ENCODE measurements at places on chromosomes 6 and 20.

GRCh38 chr20:32336918-32337347 lies 21.2 kb upstream of the ASXL1 start:
- DNase-seq = no peak

DNA sequence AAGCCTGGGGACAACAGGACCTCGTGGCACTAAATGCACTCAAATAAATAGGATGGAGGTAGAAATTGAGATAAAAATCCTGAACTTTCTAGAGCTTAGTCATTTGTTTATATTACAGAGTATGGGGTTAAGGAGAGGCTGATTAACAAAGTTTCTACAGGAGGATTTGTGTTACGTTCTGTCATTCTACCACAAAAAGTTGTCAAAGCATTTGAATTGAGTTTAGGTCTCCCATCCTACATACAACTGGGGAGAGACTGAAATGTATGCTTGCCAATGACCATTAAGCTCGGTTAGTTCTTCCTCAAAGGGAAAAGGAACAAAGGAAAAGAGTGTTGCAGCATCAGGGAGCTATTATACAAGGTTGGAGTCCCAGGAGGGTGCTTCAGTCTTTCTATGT lies 597.9 kb downstream of the COL12A1 start:
- DNase-seq = no peak

- DNase-seq = no peak
Observed at GRCh38 chr20:46673394-46674252, 15.6 kb downstream of the TP53RK start.

DNA sequence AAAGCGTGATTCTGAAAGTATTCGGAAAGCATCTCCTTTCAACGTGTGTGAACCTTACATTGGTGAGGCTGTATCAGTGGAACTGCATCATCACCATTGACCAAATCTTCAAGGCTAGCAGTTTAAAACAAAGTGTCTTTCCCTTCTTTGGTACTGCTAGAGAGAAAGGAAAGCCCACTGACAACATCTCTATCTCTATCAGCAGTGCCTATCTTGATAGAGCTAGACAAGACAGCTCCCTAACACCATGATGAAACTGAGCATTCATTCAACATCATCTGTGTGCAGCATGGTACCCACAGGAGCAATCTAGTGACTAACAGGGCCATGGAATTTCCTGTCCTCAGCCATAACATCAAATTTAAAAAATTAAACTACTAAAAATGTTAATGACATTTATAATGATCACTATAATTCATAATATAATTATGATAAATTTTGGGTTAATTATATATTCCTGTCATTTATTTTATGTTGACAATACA lies 31.5 kb upstream of the EDN1 start:
- DNase-seq = no peak

DNA sequence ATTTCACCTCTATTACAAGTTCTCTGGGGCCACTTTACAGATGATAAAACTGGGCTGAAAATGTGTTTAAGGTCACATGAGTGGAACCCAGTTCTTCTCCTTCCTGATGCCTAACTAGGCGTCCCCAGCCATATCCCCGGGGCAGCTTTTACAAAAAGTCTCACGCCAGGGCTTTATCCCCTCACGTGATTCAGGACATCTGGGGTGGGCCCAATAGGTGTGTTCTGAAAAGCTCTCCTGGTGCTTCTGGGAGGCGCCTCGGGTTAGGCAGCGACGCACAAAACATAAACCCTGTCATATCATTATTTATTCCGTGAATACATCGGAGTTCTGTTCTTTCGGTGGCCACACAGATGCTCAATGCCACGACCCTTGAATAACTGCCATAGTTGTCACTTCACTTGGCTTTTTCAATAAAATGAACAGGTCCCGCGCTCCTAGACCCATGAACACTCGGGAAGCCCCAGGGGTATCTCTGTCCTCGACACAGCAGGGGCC lies 32.1 kb downstream of the SF3B5 start:
- DNase-seq = no peak

DNA sequence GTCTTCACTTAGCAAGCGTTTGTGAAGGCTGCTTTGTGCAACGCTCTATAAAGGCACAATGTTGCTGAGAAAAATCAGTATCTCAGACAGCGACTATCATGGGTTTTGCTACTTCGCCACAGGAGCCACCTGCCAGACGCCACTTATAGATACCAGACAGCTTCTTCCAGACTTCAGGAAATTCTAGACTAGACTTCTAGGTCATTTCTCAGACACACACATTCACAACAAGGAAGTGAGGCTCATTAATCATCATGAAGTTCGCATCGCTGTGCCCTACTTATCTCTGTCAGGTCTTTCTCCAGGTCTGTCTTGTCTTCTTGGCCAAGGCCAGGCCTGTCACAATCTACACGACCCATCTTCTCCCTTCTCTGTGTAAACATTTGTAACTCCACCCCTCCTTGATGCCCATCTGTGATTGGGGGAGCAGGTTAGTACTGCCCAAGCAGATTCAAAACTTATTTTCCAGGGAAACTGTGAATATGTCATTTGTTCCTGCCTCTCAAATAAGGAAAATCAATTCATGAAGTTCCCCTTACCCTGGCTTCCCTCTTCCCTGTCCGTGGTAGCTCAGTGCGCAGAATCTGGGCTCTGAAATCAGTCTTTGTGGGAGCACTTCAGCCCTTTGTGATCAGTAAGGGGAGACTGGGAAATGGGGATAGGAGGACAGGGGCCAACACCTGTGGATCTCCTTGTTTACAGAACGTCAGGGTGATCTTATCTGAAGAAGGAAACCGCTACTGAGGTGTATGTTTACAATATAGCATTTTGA lies 115.5 kb downstream of the TNFAIP3 start:
- no peak for DNase-seq

GRCh38 chr6:158518191-158519127 lies 41.4 kb upstream of the TMEM181 start:
- no peak for DNase-seq

DNA sequence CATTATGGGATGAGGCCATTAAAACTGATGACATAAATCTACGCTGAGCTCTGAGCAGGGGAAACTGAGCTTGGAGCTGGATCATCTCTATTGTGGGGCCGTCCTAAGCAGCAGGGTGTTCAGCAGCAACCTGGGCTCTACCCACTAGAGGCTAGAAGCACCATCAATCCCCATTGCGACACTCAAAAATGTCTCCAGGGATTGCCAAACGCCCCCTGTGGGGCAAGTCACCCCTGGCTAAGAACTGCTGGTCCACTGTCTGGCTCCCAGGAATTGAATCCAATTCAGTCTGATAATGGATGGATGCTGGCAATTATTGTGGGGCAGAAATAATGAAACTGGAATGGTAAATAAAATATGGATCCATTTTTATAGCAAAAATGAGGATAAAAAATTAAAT lies 38.2 kb downstream of the PMEPA1 start:
- no peak for DNase-seq

GRCh38 chr6:145257704-145258103 lies 477.6 kb downstream of the EPM2A start:
- no peak for DNase-seq

- DNase-seq = no peak
Observed at GRCh38 chr20:61765081-61765870, 300.4 kb downstream of the TAF4 start.

GRCh38 chr6:163183806-163184205 lies 230.7 kb upstream of the QKI start:
- DNase-seq = no peak

DNA sequence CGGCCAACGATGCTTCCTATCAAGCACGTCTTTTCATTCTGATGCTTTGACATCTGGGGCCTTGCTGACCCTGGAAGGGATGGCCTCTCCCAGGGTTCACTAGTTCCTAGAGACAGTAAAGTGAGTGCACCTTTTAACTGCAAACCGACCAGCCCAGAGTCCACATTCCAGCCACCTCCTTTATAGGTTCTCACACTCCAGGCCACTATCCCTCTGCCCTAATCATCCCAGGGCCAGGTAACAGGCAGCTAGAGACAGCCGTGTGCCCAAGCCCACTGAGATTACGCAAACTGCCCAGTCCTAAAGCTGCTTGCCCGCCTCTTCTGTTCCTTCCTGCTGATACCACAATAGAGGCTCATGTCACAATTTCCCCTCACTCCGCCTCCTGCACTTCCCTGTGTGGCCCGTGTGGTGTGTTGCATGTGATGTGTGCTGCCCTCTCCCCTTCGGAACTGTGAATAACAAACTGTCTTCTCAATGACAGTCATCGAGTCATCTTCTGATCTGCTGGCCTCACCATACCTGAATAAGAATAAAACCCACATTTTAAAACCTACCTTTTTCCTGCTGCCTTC lies 123.7 kb upstream of the EXOC2 start:
- no peak for DNase-seq

DNA sequence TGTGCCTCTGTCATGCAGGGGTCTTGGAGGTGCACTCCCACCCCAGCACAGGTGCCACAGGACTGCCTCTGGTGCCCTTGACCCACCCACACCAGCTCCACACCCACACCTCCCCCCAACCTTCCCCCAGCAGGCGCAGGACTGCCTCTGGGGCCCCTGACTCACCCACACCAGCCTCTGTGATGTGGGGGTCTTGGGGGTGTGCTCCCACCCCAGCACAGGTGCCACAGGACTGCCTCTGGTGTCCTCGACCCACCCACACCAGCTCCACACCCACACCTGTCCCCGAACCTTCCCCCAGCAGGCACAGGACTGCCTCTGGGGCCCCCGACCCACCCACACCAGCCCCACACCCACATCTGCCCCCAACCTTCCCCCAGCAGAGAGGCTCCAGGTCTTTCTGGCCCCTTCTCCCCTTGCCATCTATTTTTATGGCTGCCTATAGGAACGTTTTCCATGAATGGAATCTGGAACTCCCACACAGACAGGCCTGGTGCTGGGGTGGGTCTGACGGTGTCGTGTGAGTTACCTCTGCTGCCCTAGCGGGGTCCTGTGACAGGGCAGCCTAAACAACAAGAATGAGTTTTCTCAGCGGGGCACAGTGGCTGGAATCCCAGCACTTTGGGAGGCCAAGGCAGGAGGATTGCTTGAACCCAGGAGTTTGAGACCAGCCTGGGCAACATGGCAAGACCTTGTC lies 23.5 kb downstream of the SLC17A9 start:
- no peak for DNase-seq

GRCh38 chr6:141618180-141618581 lies 514.5 kb upstream of the GJE1 start:
- DNase-seq = no peak

GRCh38 chr6:159727717-159728445 lies 575 bp downstream of the WTAP start:
- DNase-seq = no peak

- no peak for DNase-seq
Observed at GRCh38 chr20:17921774-17922173, 46.8 kb downstream of the SNX5 start.

DNA sequence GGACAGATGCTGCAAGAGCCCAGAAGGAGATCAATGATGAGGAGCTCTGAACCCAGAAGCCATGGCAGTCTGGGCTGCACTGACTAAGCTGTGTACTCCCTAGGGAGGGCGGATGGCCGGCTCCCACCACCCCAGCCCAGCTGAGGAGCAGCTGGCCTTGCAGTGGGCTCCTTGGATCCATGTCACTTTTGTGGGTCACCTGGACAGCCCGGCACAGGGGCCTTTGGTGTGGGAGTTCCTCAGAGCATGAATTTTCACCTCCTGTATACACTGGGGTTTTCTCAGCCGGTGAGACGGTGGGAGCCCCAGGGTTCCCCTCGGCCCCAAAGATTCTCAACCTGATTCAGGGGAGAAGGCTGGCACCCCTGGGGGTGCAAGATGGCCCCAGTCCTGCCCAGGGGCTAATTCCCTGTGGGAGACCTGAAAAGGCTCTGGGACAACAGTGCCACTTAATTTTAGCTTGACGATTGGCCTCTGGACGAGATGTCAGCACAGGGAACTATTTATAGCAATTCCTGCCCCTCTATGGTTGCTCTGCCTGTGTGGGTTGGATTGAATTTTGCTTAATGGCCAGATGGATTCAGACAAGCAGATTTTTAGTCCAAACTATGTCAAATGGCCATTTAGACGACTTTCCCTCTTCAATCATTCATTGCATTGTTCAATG lies 121.6 kb upstream of the PMEPA1 start:
- DNase-seq = no peak

- DNase-seq = no peak
Observed at GRCh38 chr20:45545754-45546453, 1.3 kb downstream of the EPPIN start.

DNA sequence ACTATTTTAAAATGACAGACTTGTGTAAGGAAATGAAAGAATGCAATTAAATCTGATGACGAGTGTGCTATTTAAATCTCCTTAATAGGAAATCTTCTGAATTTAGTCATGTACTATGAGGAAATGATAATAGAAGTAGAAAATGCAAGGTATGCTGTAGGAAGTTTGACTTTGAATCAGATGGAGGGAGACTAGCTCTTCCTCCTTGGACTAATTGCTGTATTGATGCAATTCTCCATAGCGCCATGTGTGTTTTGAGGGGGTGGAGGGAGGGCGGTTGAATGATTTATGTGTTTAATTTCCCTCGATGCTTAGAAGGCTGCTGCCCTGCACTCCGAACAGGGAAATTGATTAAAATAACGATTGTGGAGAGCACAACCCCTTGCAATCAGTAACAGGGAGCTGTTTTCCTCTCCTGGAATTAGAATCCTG lies 214.4 kb upstream of the PRND start:
- DNase-seq = no peak

DNA sequence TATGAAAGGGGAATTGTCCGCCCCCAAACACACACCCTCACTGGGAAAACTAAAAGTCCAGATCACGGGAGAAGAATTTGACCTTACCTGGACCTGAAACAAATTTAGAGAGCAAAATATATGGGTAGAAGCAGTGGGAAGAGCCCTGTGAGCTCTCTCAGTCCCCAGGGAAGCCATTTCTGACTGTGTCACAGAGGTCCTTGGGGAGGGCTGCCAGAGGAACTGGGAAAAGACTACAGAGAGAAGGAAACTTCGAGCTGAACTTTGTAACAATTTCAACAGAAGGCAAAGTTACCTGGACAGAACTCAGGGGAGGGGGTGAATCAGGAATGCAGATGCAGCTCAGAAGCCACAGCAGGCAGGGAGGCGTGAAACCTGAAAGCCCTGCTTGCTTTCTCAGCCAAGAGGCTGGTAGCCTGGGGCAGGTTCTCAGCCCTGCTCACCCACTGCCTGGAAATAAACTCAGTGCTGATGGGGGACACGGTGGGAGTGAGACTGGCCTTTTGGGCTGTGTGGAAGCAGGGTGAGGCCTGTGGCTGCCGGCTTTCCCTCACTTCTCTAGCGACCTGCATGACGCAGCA lies 163.8 kb downstream of the TMEM200A start:
- DNase-seq = no peak

DNA sequence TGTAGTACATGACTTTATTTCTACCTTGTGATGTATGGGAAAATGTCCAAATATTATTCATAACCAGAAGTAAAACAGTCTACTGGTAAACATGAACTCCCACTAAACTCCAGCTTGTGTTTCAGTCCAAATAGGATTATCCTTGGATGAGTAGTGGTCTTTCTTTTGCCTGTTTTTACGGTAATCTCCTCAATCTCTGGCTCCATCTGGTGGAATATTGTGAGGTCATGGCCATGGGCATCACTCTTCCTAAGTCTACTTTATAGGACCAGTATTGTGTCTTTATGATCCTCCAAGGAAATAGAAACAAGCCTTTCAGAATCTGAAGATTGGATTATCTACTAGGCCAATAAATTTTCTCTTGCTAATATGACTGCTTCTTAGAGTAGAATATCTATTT lies 505.0 kb downstream of the BMP2 start:
- DNase-seq = no peak

GRCh38 chr6:125529061-125529460 lies 220.4 kb upstream of the HEY2 start:
- DNase-seq = no peak

GRCh38 chr20:732727-733126 lies 35.6 kb downstream of the SLC52A3 start:
- no peak for DNase-seq

- DNase-seq = no peak
Observed at GRCh38 chr6:47308198-47308517, 1.5 kb downstream of the TNFRSF21 start.

GRCh38 chr6:13847326-13848050 lies 33.1 kb upstream of the MCUR1 start:
- no peak for DNase-seq

Data from stimulated activated CD4-positive, alpha-beta T cell treated with anti-CD3 and anti-CD28 coated beads, Interleukin-1b, Interleukin-23, amount 100 ng/mL, for 1 hour (primary cell).